ENCODE measurements at places on chromosomes 2 and 18.

GRCh38 chr2:94622113-94622618, 249.1 kb upstream of the TEKT4 start:
- DNase-seq, result no peak

GRCh38 chr2:127104881-127105655, 1.9 kb downstream of the BIN1 start:
- DNase-seq, result no peak

- DNase-seq, result no peak
Observed at GRCh38 chr18:76764291-76764901, 58.0 kb upstream of the ZNF236 start.

GRCh38 chr2:219743548-219743947, 116.1 kb downstream of the SLC4A3 start:
- no peak for DNase-seq

GRCh38 chr2:28153851-28154250, 238.8 kb upstream of the FOSL2 start:
- DNase-seq, result no peak

DNA sequence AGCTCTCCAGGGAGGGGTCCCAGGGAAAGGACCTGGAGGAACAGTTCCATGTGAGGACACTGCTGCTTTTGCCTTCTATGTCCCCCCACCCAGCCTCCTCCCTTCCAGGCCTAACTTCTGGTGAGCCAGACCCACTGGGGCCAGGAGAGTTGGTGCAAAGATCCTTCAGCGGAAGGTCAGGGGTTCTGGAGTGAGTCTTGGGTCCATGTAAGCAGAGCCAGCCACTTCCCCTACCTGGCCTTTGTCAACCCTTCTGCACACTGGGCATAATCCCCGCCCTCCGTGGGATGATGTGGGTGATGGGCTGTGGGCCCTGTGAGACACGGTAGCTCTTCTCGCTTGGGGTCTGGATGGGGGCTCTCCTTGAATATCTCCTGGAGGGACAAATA, 76.9 kb downstream of the RHOB start:
- DNase-seq, result no peak

- no peak for DNase-seq
Observed at GRCh38 chr2:232139171-232139594, 177.7 kb downstream of the DIS3L2 start.

GRCh38 chr2:211423018-211423417, 866.6 kb downstream of the CPS1 start:
- no peak for DNase-seq

GRCh38 chr18:23640052-23640451, 22.7 kb downstream of the ANKRD29 start:
- DNase-seq, result no peak

- no peak for DNase-seq
Observed at GRCh38 chr2:15976354-15976753, 36.0 kb downstream of the MYCN start.

Data from stimulated activated CD8-positive, alpha-beta memory T cell treated with anti-CD3 and anti-CD28 coated beads, Interleukin-12 subunit alpha, Interleukin-12 subunit beta, amount 100 ng/mL, for 4 hours (primary cell).